Gastroesophageal sphincter (tissue), 4 donors: ENCODE measurements at places on chromosomes 11 and 22. TPM values are rescaled to one million over a fixed set of nuclear protein-coding genes. Genes with fewer than 3 reads are reported as not detected.

Gene SAA4
- total RNA-seq: 1.5 TPM

Gene SLN
- total RNA-seq: 2.7 TPM

Gene MFRP
- total RNA-seq: not detected

Gene WT1
- 1.6 TPM for total RNA-seq

Gene TXNRD2
- 16.7 TPM for total RNA-seq

Gene BBOX1
- total RNA-seq: not detected

DNA sequence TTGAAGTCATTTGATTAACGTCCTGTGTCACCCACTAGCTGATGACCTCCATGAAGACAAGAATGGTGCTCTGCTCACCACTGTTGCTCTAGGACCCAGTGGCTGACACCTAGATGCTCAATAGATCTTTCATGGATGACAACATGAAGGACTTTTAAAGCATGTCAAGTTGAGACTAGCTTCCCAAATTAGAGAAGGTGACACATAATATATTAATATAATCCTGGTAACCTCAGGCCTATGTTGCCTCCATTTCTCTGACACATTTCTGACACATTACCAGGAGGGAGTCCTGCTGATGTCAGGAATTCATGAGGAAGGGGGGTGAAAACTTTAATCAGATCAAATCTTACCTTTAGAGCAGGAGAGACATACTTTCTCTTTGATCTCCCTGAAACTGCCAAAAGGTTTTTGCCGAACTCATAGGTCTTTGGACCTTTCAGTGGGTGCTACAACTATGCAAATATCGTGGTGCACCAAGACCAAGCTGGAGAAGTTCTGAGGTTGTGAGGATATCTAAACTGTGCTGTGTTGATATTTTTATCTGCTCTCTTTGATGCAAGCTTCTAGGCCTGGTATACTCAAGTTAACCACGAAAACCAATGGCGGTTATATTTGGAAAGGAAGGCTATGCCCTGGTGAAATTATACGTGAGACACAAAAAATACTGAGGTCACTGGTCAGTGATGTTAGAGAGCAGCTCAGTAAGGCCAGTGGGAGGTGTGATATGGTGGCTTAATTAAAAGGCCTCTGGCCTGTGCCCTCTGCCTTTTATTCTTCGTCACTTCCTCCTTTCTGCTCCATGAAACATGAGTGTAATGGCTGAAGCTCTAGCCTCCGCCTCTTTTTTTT lies 13.2 kb upstream of the AMPD3 start:
- H3K27me3 ChIP-seq: no peaks in the 10 kb centered on the region
- H3K36me3 ChIP-seq: no peaks in the 10 kb centered on the region
- H3K27ac ChIP-seq: no peak overlapping the region
- ATAC-seq: no peak
- no peaks in the 10 kb centered on the region for H3K4me1 ChIP-seq
- H3K4me3 ChIP-seq: no peak overlapping the region

GRCh38 chr11:62724171-62724570 lies 3.1 kb downstream of the HNRNPUL2 start:
- no peaks in the 10 kb centered on the region for H3K27me3 ChIP-seq
- peak overlapping the region; percentile 96 for H3K27ac ChIP-seq
- H3K36me3 ChIP-seq: peaks cover 50% of the 10 kb centered on the region
- H3K4me3 ChIP-seq: peak overlapping the region; percentile 98

GRCh38 chr11:34145847-34146381 lies 40.5 kb downstream of the NAT10 start:
- H3K27ac ChIP-seq: no peak overlapping the region
- H3K27me3 ChIP-seq: no peaks in the 10 kb centered on the region
- H3K4me3 ChIP-seq: no peak overlapping the region
- no peaks in the 10 kb centered on the region for H3K36me3 ChIP-seq
- H3K4me1 ChIP-seq: no peaks in the 10 kb centered on the region
- ATAC-seq: no peak

GRCh38 chr11:131694526-131695424 lies 324.4 kb downstream of the NTM start:
- peaks cover 35% of the 10 kb centered on the region for H3K27me3 ChIP-seq
- H3K4me3 ChIP-seq: no peak overlapping the region
- no peaks in the 10 kb centered on the region for H3K36me3 ChIP-seq
- H3K4me1 ChIP-seq: no peaks in the 10 kb centered on the region
- peak overlapping the region; percentile 22 for H3K27ac ChIP-seq

DNA sequence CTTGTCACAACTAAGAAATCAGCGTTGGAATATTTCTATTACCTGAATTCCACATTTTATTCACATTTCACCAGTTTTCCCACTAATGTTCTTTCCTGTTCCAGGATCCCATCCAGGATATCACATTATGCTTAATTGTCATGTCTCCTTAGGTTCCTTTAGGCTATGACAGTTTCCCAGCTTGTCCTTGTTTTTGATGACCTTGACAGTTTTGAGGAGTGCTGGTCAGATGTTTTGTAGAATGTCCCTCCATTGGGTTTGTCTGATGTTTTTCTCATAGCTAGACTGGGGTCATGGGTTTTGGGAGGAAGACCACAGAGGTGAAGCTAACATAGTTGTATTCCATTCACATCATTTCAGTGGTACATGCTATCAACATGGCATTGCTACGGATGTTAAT lies 80.8 kb upstream of the HEPHL1 start:
- no peak for ATAC-seq
- no peak overlapping the region for H3K27ac ChIP-seq
- no peaks in the 10 kb centered on the region for H3K4me1 ChIP-seq
- H3K27me3 ChIP-seq: no peaks in the 10 kb centered on the region
- no peaks in the 10 kb centered on the region for H3K36me3 ChIP-seq

DNA sequence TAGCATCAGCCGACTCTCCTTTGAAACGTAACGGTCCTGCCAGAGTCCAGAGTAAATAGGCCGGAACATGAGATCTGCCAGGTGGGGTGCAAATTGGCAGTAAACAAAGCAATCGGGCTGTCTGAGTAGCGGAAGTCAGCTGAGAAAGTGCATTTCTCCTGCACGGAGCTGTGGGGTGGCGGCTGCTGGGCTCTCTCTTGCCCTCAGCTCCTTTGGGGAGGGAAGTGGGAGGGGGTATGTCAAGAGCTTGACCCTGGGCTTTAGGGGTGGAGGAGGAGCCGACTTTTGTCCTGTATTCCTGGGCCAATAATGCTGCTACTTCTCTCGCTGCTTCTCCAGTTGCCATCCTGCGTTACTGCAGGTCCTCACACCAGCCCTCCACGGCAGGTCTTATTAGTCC lies 11.6 kb downstream of the GRIK4 start:
- ATAC-seq: no peak
- H3K4me1 ChIP-seq: no peaks in the 10 kb centered on the region
- peaks cover 43% of the 10 kb centered on the region for H3K27me3 ChIP-seq
- no peak overlapping the region for H3K27ac ChIP-seq

DNA sequence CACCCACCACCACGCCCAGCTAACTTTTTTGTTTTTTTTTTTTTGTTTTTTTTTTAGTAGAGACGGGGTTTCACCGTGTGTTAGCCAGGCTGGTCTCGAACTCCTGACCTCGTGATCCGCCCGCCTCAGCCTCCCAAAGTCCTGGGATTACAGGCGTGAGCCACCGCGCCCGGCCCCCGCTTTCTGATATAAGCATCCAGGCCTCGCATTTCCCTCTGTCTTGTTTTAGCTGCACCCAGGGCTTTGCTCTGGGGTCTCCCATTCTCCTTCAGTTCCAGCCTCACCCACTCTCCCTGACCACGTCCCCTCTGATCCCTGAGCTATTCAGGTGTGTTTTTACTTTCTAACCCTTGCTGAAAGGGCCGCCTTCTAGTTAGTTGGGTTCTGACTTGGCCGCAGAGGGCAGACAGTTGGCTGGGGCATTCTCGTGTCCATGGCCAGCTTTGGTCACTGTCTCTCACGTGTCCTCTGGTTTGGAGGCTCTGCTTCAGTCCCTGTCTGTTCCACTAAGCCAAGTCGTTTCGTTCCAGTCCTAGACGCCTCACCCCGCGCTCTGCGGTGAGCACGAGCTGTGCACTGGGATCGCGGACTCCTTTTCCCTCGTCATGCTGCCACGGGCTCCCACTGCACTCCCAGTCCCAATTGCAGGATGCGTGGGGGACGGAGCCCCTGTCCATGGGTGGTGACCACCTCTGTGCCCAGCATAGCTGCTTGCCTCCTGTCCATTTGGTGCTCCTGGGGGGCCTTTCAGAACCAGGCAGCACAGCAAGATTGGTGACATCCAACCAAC lies 6.0 kb upstream of the TNNT3 start:
- H3K4me3 ChIP-seq: no peak overlapping the region
- H3K27ac ChIP-seq: no peak overlapping the region
- H3K27me3 ChIP-seq: no peaks in the 10 kb centered on the region
- H3K4me1 ChIP-seq: peaks cover 6% of the 10 kb centered on the region
- no peaks in the 10 kb centered on the region for H3K36me3 ChIP-seq

- no peaks in the 10 kb centered on the region for H3K27me3 ChIP-seq
- no peak overlapping the region for H3K27ac ChIP-seq
- peaks cover 19% of the 10 kb centered on the region for H3K4me1 ChIP-seq
- ATAC-seq: no peak
These were observed 180.7 kb upstream of the NCAM1 start for GRCh38 chr11:112780351-112781087.

DNA sequence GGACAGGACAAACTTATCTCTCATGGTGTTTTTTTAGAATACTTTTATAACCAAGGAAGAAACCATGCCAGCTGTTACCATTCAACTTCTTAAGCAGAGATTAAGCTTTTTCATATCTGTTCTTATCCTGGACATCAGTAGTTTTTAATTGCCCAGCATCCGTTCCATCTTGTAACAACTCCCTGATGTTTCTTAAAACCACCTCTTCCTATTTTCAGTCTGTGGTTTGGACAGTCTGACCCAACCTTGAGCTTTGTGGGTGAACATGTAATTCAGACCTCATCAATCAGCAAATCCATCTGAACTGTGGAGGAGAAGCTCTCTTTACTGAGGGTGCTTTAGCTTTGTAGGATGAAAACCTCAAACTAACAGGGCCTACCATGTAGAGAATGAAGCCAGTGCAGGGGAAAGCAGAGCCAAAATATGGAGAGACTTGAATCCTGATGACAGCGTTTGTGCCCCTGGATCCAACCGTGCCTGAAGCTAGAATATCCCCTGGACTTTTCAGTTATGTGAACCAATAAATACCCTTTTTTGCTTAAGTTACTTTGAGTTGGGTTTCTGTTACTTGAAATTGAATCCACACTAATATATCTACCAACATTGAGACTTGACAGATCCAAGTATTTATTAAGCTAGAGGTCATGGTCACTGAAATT lies 9.4 kb downstream of the TUG1 start:
- no peaks in the 10 kb centered on the region for H3K27me3 ChIP-seq
- ATAC-seq: no peak
- H3K36me3 ChIP-seq: no peaks in the 10 kb centered on the region
- no peak overlapping the region for H3K4me3 ChIP-seq
- no peak overlapping the region for H3K27ac ChIP-seq
- no peaks in the 10 kb centered on the region for H3K4me1 ChIP-seq

DNA sequence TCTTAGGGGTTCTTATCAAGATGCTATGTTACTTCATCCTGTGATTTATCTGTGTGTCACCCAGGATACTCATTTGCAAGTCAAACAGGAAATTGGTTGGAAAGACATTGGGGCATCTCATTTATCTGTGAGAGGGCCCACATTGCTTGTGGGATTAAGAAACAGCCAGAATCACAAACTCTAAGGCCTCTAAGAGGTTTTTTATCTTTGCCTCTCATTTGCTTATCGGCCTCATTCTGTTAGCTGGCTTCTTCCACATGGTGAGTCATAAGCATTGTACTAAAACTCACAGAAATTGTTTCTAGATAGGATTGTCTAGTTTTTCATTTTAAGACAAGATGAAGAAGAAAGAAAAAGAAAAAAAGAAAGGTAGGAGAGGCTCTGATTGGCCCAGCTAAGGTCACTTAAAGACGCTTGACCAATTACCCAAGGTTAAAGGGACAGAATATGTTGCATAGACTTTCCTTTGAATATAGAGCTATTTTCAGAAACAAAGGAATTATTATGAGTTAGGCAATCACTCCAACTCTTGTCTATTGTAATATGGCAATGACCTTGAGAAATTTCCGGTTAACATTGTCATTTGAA lies 121.9 kb downstream of the ARHGAP42 start:
- no peaks in the 10 kb centered on the region for H3K4me1 ChIP-seq
- no peaks in the 10 kb centered on the region for H3K27me3 ChIP-seq
- no peaks in the 10 kb centered on the region for H3K36me3 ChIP-seq
- ATAC-seq: no peak

DNA sequence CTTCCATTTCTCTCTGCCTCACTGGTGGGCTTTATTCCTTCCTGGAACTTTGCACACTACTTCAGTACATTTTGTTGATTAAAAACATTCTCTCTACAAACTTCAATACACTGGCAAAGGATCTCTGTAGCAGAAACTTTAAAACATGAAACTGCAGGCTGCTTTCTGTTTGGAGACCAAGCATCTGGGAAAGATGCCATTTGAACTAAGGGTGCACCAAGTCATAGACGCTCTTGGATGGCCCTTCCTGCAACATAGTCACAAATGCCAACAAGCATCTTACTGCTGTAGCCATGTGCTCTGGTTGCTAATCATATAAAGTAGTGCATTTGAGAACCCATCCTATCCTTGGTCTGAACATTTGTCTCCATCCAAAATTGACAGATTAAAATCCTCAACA lies 56.4 kb downstream of the SNX19 start:
- H3K27ac ChIP-seq: no peak overlapping the region
- no peaks in the 10 kb centered on the region for H3K36me3 ChIP-seq
- peaks cover 28% of the 10 kb centered on the region for H3K4me1 ChIP-seq
- no peaks in the 10 kb centered on the region for H3K27me3 ChIP-seq
- no peak overlapping the region for H3K4me3 ChIP-seq

GRCh38 chr22:29268511-29269229 lies 602 bp downstream of the EWSR1 start:
- H3K4me1 ChIP-seq: peaks cover 66% of the 10 kb centered on the region
- peak; percentile 63 for ATAC-seq
- peak overlapping the region; percentile 96 for H3K27ac ChIP-seq
- H3K4me3 ChIP-seq: peak overlapping the region; percentile 70

GRCh38 chr22:44680481-44680894 lies 21.5 kb upstream of the PRR5 start:
- H3K27me3 ChIP-seq: peaks cover 14% of the 10 kb centered on the region
- H3K27ac ChIP-seq: no peak overlapping the region
- ATAC-seq: no peak
- no peaks in the 10 kb centered on the region for H3K36me3 ChIP-seq

- H3K4me1 ChIP-seq: peaks cover 99% of the 10 kb centered on the region
- no peaks in the 10 kb centered on the region for H3K36me3 ChIP-seq
- H3K27me3 ChIP-seq: no peaks in the 10 kb centered on the region
- ATAC-seq: peak; percentile 5
- H3K4me3 ChIP-seq: no peak overlapping the region
These were observed 8.8 kb downstream of the CRY2 start for GRCh38 chr11:45856044-45856468.

GRCh38 chr11:125675196-125675595 lies 5.5 kb downstream of the ACRV1 start:
- H3K36me3 ChIP-seq: no peaks in the 10 kb centered on the region
- H3K27ac ChIP-seq: no peak overlapping the region
- no peak overlapping the region for H3K4me3 ChIP-seq
- no peak for ATAC-seq
- H3K4me1 ChIP-seq: no peaks in the 10 kb centered on the region
- H3K27me3 ChIP-seq: no peaks in the 10 kb centered on the region

DNA sequence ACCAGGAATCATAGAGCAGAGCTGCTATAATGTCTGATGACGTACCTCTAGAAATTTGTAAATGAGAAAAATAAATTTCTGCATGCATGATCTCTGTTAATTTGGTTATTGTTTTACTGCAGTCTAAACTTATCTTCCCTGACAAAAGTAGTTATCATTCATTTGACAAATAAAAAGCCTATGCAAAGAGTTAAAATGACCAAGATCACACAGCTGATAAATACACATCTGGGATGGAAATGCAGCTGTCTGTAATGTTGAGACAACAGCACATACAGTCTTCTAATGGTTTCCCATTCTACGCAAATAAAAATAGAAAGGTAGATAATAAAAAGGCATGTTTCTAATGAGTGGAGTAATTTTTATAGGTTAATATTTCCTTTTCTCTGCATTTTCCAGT lies 225.1 kb upstream of the LUZP2 start:
- ATAC-seq: no peak
- H3K27me3 ChIP-seq: no peaks in the 10 kb centered on the region
- no peak overlapping the region for H3K27ac ChIP-seq
- H3K36me3 ChIP-seq: no peaks in the 10 kb centered on the region
